ENCODE measurements at places on chromosomes 2 and 18.

GRCh38 chr2:153872311-153873051 is 759 bp downstream of the GALNT13 start:
- DNase-seq: no peak

GRCh38 chr2:201203916-201204654 is 21.1 kb downstream of the CASP10 start:
- no peak for DNase-seq

DNA sequence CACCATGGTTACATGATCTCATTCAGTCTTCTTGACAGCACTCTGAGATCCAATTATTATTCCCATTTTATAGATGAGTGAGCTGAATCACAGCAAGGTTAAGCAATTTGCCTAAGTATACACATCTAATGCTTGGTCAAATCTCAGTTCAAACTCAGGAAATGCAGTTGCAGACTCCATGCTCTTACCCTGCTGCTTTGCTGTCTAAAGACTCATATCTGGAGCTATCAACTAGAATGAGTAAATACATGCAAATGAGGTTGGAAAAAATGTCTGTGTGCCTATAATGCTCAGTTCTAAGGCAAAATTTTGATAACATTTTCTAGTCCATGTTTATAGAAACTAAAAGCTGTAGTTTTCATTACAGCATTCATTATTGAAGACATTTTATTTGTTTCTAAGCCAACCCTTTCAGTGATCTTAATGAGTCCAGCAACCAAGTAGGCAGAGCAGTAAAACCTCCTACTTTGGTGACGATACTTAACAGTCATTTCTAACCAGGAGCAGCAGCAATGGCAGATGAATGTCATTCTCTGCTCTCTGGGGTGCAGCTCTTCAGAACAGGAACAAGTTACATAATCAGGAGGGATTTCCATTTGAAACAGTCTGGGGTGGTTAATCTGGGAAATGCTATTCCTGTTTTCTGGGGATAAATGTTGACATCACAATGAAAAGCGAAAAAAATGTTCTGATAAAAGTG is 396.8 kb upstream of the UBE2E3 start:
- no peak for DNase-seq

GRCh38 chr2:190186238-190186637 is 123.7 kb upstream of the MSTN start:
- DNase-seq: no peak

DNA sequence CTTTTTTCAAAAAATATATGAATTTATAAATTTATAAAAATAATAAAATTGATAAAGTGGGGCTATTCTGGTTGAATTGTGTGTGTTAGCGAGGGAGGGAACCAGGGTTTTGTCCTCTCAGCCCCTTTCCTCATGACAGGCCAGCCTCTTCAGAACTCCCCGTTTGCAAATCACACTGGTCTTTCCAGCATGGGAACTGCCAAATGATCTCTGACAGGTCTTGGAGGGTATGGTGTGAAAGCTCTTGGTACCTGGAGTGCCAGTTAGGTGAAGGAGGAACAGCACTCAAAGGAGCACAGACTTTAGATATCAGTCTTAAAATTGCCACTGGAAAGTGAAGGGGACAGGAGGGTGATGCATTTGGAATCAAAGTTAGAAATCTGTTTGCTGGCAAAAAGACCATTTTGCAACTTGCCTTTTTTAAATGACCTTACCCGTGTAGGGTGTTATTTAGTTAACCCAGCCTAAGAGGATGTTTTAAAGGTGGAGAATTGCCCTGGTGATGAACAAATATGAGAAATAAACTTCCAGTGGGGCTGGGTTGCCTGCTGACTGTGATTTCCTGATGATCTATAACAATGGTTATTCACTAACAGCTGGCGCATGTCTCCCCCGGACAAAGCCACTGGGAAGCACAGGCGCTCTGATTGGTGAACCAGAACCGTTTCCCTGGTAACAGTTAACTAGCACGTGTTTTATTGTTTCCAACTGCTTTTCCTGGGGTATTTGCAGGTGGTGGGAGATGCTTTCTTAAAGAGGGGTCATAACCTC is 85.3 kb upstream of the EFEMP1 start:
- peak; percentile 49 for DNase-seq

- DNase-seq: no peak
Observed at GRCh38 chr2:62334440-62335058, 138.6 kb downstream of the B3GNT2 start.

GRCh38 chr2:86398500-86399474 is 42.4 kb upstream of the KDM3A start:
- no peak for DNase-seq

GRCh38 chr18:49021433-49022129 is 70.8 kb upstream of the SMAD7 start:
- DNase-seq: no peak

GRCh38 chr2:159976527-159977160 is 85.8 kb downstream of the PLA2R1 start:
- no peak for DNase-seq

- DNase-seq: no peak
Observed at GRCh38 chr2:27746325-27746724, 25.2 kb upstream of the MRPL33 start.

DNA sequence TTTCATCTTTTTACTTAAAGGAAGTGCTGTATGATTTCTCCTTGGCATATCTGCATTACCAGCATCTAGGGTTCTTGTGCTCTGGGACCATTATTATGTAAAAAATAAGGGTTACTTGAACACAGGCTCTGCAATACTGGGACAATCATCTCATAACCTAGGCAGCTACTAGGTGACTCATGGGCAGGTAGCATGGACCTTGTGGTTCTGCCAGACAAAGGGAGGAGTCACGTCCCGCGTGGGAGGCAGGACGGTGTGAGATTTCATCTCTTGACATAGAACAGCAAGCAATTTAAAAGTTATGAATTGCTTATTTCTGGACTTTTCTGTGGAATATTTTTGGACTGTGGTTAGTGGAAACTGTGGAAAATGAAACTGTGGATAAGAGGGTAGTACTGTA is 34.1 kb downstream of the ASAP2 start:
- DNase-seq: no peak

GRCh38 chr2:86617738-86618137 is 5.9 kb downstream of the RNF103 start:
- no peak for DNase-seq

DNA sequence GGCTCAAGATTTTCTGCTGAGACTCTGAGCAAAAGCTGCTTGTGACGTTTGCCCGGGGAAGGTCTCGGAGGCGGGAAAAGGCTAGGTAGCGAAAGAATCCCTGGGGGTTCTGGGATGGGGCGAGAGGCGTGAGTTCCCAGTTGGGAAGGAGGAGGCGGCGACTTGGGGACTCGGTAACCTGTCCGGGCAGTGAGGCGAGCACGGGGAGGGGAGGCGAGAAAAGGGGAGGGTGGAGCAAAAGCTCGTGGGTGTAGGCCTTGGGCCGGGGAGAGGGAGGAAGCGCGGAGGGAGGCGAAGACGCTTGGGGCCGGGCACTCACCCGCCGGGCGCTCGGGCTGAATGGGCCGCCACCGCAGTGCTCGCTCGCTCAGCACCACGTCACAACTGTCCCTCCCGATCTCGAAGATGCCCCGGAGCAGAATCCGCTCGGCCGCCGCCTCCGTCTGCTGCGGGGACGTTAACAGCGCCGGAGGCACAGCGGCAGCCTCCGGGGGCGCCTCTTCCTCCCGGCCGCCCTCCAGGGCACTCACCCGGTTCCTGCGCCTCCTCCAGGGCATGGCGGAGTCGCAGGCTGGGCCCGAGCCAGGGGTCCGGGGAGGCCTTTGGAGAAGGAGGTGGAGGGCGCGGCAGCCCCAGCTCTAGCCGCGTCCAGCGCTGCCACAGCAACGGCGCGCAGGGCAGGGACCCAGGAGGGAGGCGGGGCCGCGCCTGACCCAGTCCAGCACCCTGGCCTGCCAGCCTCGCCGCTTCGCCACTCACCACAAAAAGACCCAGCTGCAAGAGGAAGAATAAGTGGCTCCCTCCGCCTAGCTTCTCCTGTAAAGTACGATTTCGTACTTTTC is at the start of gene CERKL:
CERKL (minus strand) TSS at position 656 of the 842 bp plus-strand sequence; CDS start at position 557, 99 bp downstream.
- DNase-seq: peak; percentile 51

DNA sequence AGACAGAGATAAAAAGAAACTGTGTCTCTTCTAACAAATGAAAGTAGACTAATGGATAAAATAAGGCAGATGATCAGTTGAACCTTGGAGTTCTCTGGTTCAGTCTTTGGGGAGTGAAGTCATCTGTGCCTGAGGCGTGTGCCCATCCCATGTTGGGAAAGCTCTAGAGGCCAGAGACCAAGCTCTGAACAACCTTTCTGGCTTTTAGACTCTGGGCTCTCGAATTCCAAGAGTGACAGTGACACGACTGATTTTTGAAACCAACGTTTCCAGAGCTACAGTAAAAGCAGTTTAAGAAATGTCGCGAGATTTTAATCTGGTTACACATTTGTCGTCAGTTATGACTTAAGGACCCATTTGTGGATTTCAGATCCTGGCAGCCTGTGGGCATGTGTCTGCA is 83.7 kb upstream of the APCDD1 start:
- DNase-seq: no peak

DNA sequence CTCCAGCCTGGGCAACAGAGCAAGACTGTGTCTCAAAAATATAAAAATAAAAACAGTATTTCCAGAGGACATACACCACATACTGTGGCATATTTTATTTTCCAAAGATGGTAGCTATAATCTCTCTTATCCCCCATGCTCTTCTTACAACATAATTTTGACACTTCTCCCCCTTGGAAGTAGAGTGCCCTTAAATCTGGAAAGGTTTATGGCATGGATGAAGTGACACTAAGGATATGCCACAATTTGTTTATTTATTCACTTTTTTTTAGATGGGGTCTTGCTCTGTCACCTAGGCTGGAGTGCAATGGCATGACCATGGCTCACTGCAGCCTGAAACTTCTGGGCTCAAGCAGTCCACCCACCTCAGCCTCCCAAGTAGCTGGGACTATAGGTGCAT is 56.7 kb downstream of the HNRNPLL start:
- DNase-seq: no peak

DNA sequence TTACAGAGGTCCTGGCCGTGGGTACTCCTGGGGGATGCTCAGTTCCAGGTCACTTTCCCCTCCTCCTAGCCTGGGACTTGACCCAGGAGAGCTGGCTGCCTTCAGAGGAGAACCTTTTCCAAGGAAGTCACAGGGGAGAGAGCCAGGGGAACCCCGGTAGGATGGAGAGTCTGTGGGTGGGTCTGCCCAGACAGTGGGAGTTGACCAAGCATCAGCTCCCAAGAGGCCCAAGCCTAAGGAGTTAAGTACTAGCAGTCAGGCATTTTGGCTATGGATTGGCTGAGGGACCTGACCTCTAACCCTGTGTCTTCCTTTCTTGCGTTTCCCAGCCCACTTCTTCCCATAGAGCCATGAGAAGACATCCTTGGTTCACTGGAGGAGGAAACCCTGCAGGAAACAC is 48.8 kb upstream of the PLB1 start:
- no peak for DNase-seq

DNA sequence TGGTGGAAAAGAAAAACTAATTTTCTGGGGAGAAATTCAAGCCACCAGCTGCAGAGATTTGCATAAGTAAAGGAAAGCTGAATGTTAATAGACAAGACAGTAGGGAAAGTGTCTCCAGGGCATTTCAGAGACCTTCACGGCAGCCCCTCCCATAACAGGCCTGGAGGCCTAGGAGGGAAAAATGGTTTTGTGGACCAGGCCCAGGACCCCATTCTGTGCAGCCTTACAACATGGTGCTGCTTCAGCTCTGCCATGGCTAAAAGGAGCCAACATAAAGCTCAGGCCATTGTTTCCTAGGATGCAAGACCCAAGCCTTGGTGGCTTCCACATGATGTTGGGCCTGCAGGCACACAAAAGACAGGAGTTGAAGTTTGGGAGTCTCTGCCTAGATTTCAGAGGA is 697.1 kb downstream of the SOCS6 start:
- DNase-seq: no peak

DNA sequence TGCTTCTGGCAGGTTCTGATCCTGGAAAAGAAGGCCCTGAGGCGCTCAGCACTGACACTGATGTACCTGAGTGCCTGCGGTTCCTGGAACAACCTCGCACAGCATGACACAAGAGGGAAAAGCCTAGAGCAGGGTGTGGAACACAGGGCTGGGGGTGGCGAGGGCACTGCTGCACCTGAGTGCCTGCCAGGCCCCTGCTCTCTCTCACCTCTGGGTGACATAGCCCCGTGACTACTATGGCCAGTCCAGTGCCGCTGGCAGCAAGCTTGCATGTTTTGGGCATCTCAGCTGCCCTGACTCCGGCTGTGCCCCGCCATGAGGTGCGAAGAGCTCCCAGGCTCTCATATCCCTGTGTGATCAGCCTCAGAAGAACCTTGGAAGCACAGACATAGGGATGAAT is 825.2 kb upstream of the SALL3 start:
- DNase-seq: no peak

- DNase-seq: no peak
Observed at GRCh38 chr2:199160677-199161465, 296.9 kb downstream of the SATB2 start.

GRCh38 chr2:82675186-82675585 is 1783.9 kb downstream of the SUCLG1 start:
- no peak for DNase-seq

DNA sequence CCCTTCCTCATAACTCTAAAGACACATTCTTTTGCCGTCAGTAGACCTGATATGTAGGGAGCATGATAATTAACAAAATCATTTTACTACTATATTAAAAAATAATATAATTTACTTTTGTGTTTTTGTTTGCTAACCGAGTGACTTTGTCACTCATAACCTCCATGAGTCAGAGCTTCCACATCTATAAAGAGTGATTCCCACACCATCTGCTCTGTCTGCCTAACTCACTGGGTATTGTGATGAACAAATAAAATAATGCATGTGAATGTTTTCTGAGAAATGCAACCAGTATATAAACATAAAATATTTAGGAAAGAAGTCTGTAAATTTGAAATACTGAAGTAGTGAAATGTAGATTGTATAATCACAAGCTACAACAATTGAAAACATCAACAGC is 123.4 kb upstream of the DSEL start:
- no peak for DNase-seq

GRCh38 chr2:20578895-20579825 is 71.7 kb downstream of the HS1BP3 start:
- peak; percentile 91 for DNase-seq

- DNase-seq: no peak
Observed at GRCh38 chr2:106812383-106812782, 73.6 kb downstream of the ST6GAL2 start.

GRCh38 chr2:172097557-172098131 is 5.1 kb downstream of the DLX2 start:
- no peak for DNase-seq

DNA sequence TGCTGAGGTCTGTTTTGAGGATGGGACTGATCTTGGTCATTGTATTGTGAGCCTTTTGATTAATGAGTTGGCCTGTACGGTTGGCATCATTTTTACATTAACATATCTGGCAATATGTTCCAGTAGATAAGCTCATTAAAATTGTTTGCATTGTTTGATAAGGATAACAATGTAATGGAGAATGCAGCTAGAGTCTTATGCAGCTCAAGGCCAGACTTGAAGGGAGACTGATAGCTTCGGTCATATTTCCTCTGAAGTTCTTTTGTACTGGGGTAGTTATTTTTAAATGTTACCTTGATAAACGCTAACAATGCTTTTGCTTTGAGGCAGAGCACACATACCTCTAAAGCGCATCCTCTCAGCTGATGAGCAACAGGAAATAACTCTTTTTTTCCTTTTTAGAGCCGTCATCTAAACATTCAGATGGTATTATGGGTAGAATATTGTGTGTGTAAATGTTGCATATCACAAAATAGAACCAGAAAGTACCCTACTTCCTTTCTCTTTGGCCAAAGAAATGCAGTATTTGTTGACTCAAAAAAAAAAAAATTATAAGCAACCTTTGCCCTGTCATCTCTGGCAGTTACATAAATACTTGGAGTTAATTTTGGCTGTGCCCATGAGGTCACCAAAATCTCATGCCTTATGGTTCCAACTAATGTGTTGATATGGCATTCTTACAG is 1.3 kb downstream of the MAPRE2 start:
- no peak for DNase-seq
